Natural killer cell (primary cell): ENCODE measurements at places on chromosomes 13 and 19.

DNA sequence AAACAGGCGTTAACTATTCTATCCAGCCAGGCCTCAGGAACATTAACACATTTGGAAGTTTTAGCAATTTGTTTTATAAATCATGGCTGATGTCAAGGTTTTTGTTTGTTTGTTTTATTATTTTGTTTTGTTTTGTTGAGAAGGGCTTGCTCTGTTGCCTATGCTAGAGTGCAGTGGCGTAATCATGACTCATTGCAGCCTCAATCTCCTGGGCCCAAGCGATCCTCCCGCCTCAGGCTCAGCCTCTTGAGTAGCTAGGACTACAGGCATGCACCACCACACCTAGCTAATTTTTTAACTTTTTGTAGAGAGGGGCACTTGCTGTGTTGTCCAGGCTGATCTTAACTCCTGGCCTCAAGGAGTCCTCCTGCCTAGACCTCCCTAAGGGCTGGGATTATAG, 28.3 kb downstream of the NUP58 start:
- DNase-seq, result no peak

GRCh38 chr19:51365965-51366388, at the start of gene ETFB:
ETFB (minus strand) TSS chr19:51366388; CDS start chr19:51366326, 62 bp downstream.
- DNase-seq, result no peak

DNA sequence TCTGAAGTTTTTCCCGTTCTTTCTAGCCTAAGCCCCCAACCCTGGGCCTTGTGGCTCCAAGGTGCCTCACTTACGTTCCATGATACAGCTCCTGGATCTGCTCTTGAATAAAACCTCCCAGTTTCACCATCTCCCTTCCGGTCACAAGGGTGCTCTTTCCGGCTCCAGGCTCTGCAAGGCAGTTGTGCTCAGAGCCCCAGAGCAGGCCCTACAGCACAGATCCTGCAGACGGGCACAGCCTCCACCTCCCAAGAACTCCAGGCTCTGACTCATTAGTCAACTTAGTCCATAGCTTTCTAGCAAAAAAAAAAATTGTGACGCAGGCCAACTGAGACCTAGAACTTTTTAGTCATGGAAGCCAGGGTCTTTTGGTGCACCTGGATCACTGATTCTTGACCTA, 33.9 kb upstream of the SLC7A10 start:
- no peak for DNase-seq

DNA sequence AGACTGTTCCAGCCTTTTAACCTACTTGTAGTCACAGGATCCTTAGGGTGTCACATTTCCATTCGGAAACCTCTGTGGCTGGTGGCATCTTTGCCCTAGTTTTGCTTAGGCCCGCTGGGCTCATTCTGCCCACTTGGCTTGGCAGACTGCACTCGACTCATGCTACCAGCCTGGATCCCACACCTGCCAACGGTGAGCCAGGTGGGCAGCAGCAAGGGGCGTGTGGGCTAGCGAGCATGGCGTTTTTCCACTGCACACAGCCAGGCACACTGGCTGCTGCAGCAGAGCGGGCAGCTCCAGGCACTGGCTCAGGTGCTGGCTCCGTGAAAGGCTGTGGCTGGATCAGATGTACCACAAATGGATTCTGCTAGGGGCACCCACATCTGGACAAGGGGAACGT, 838.2 kb downstream of the SLITRK6 start:
- no peak for DNase-seq

- DNase-seq, result no peak
Measured at GRCh38 chr19:5882421-5882968, 12.2 kb upstream of the FUT5 start.

DNA sequence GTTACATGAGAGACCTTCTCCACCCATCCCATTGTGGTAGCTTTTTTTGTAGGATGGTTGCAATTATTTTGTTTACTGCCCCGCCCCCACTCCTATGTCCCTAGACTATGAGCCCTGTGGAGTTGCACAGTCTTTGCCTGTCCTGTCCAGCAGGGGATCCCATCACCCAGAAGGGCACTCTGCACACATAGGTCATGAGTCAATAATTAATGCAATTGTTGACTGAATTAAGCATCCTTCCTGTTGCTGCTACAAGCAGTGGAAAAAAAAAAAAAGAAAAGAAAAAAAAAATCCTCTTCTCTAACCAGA, 14.2 kb downstream of the C19orf81 start:
- DNase-seq, result no peak

DNA sequence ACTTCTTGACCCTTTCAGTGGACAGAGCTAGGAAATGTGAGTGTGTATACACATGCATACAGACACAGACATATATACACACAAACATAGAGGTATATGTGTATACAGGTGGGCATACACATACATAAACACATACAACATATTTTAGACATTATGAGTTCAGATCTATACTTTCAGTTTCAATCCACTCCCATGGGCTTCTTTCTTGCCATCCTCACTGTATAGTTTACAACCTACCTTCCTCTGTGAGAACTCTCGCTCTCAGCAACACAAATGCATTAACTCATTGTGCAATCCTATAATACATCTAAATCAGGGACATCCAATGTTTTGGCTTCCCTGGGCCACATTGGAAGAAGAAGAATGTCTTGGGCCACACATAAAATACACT, 21.2 kb upstream of the SCEL start:
- no peak for DNase-seq

- DNase-seq, result no peak
Measured at GRCh38 chr13:30872685-30873461, 33.2 kb upstream of the MEDAG start.

DNA sequence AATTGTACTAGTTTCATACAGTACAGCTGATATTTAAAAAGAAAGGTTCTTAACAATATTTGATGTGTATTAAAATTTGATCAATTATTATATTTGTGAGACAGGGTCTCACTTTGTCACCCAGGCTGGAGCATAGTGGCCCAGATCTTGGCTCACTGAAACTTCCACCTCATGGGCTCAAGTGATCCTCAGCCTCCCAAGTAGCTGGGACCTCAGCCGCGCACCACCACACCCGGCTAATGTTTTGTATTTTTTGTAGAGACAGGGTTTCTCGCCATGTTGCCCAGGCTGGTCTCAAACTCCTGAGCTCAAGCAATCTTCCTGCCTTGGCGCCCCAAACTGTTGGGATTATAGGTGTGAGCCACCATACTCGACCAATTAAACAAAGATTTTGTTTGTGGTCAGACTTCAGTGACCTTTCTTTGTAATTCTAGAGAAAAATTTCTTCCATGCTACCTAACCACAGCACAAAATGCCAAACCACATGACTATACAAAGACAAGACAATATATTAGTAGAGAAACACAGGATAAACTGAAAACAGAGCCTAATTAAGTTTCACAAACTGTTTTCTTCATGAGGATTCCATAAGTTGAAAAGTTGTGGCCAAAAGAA, 59.6 kb downstream of the RBM26 start:
- no peak for DNase-seq

GRCh38 chr19:14103310-14103709, 12.8 kb upstream of the SAMD1 start:
- no peak for DNase-seq

DNA sequence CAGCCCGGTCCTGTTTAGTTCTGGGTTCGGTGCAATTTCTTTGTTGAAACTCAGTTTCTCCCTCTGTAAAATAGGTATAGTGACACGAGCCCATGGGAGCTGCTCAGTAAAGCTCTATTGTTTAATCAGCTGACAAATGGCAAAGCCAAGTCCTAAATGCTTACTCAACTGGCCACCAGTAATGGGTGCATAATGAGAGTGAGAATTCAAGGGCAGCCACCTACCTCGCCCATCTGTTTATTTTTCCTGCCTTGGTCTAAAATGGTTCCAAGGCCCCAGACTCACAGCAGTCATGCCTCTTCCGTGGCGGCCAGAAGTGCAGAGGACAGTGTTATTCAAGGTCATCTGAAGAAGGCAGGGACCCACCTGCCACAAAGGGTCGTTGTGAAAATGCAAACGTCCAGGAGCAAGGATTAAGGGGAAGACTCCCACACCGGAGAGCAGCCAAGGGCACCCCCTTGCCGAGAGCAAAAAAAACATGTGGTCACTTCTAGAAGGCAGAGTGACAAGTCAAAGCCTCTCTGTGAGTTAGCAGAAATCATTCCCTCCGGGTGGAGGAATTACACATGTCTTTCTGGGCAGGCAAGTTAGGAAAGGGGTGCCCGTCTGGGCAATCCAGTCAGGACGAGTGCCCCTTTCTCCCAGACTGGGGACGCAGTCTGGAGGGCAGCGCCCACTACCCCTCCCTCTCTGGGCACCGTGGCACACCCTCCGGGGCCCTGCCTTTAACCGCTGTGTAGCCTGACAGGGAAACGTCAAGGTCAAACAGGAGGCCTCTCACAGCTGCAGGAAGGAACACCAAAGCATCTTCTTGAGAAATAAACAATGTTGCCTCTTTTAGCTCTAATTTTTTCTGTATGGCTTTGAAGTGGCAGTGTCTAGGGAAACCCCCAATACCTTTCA, 186.2 kb downstream of the FOXO1 start:
- DNase-seq, result no peak

DNA sequence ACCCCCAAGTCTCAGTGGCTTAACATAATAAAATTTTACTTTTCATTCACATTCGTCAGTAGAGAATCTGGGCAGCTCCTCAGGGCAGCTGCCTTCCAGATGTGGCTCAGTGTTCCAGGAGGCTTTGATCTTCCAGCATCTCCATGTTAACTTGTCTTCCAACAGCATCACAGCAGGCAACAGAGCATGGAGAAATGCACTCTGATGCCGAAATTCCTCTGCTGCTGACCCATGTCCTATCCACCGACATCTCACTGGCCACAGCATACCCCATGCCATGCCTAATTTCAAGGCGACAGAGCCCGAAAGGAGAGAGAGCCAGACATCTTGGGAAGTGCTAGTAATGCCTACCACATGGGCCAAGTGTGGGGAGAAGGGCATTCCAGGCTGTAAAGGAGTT, 64.9 kb upstream of the MEDAG start:
- no peak for DNase-seq

DNA sequence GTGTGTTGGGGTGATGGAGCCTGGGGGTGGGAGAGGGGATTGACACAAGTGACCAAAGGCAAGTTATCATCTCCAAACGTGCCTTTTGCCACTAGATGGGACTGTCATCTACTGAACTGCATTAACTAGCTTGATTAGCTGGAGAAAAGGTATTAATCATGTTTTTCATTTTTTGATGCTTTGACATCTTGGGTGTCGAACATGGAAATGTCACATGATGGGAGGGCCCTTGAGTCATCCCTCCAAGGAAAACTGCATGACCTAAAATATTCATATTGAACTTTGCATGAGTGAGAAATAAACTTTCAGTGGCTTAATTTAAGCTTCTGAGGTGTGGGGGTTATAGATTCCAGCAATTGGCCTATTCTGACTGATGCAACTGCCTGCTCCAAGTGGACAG, 73.3 kb downstream of the ALOX5AP start:
- no peak for DNase-seq

DNA sequence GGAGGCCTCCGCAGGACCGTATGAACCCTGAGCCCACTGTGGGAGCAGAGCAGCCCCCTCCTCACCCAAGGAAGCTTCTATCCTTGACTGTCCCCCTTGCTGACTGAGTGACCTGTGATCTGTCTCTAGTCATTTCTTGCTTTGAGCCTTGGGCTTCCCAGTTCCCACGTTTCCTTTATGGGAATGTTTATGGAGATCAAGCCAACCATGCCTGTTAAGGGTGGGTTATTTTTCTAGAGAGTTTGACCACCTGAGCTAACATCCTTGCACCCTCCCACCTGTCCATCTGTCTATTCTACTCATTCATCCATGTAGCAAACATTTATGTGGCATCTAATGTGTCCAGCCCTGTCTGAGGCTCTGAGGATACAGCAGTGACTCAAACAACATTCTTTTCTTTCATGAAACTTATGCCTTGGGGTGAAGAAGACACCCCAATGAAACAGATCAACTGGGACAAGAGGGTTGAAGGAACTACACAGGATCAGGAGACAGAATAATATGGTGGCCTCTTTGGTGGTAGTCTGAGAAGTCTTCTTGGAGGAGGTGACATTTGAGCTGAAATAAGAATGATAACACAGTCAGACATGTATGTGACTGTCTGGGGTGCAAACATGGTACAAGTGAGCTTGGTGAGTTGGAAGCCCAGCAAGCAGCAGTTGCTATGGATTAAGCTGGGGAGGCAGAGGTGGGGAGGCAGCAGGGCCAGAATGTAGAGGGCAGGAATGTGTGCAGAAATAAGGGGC, 30.5 kb downstream of the CERS4 start:
- DNase-seq, result no peak

DNA sequence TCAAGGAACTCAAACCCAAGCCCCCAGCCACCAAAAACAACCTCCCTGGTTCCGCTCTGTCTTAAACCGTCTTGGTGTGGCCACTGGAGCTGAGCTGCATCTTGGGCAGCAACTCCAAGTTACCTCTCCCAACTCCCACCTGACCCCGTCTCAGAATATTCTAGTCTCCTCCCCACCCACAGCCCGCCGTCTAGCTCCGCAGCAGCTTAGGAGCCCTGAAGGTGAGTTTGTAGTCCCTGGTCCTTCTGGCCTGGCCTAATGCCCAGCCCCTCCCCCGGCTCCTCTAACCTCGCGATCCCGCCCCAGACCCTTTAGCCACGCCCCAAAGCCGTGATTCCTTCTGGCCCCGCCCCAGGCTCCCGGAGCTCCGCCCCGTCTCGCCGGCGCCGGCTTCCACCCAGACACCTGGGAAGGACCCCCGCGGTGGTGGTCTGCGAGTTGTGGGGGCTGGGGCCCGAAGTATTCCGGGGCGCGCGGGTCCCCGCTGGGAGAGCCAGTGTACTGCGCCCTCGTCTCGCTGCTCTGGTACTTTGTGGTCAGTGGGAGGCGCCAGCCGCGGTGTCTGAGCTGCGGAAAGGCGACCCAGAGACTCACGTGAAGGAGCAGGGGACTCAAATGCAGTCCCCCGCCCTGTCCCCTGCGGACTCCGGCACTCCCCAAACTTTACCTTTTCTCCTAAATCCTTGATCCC, 2.5 kb upstream of the LHB start:
- peak; percentile 76 for DNase-seq

DNA sequence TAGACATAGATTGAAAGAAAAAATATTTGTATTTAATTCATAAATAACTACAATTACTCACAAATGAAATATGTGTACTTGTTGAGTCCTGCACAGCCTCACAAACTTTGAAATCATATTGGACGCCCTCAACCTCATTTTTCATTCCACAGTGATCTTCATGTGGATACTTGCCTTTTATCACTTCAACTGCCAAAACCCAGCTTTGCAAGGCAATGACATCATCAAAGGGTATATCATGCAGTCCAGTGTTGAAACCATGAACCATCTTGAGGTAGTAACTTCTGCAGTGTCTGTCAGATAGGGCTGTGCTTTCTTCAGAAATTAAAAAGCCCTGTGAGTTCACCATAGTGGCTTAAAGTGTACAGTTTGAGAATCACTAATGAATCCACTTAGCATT, 82.2 kb downstream of the HS6ST3 start:
- DNase-seq, result no peak

GRCh38 chr19:44890366-44891015, 563 bp upstream of the TOMM40 start:
- DNase-seq, result peak; percentile 100
